ENCODE measurements at places on chromosomes 2 and 18.

DNA sequence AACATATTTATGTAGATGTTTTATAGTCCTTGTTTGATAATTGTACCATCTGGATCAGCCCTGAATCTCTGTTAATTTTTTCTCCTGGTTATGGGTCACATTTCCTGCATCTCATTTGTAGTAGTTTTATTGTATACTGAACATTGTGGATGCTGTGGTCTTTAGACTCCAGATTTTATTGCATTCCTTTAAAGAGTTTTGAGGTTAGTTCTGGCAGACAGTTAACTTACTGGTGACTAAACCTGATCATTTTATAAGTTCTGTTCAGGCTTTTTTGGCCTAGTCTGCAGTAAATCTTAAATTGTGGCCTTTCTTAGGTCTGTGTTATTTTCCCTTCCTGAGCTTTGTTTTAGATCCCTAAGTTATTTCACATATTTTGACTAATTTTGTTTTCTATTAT lies 84.3 kb downstream of the FANCL start:
- DNase-seq, result no peak

- DNase-seq, result peak; percentile 49
Measured at GRCh38 chr18:41842886-41843285, 112.1 kb upstream of the PIK3C3 start.

GRCh38 chr18:616380-616995 lies 19.7 kb downstream of the CLUL1 start:
- DNase-seq, result peak; percentile 51

GRCh38 chr2:37771600-37772088 lies 100.2 kb upstream of the CDC42EP3 start:
- DNase-seq, result no peak

GRCh38 chr18:35436076-35436649 lies 59.0 kb upstream of the ZNF396 start:
- peak; percentile 41 for DNase-seq

DNA sequence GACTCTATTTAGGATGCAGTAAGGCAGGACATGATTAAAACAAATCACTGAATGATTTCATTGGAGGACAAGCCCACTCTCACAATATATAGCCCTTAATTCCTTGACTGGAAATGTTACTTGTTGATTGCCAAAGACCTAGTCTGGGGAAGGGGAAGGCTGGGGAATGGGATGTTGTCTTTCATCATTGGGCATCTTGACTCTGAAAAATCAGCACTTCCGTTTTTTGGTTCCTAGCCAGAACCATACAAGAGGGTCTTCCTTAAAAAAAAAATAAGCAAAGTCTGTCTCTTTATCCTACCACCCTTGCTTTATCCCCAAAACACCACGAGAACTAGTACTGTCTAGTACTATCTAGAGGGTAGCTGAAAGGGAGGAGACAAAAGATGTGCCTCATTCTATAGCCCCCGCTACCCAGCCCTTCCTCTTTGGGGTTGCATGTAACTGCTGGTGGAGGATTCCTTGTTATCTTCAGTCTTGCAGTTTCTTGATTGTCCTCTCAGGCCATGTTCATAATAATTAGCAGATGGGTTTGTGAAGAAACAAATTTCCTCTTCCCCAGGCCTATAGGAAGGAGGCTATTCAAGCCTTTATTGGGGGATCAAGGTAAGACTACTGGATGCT lies 55.8 kb downstream of the NEMP2 start:
- DNase-seq, result no peak

DNA sequence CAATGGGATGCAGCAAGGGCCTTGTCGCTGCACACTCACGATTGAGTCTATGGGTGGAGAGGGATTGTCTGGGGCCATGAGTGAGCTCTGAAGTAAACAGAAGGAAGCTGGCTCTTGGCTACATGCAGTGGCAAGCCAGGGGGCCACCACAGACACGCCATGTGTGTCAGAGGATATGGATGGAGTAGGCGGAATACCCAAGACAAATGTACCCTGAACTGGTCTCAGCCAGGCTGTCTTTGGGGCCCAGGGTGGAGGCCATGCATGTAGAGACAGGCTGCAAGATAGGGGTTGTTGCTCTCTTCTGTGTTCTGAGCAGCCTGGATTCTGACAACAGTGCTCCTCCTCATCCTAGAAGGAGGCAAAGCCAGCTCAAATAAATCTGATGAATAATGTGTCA lies 24.0 kb upstream of the ITGA6 start:
- DNase-seq, result peak; percentile 92

DNA sequence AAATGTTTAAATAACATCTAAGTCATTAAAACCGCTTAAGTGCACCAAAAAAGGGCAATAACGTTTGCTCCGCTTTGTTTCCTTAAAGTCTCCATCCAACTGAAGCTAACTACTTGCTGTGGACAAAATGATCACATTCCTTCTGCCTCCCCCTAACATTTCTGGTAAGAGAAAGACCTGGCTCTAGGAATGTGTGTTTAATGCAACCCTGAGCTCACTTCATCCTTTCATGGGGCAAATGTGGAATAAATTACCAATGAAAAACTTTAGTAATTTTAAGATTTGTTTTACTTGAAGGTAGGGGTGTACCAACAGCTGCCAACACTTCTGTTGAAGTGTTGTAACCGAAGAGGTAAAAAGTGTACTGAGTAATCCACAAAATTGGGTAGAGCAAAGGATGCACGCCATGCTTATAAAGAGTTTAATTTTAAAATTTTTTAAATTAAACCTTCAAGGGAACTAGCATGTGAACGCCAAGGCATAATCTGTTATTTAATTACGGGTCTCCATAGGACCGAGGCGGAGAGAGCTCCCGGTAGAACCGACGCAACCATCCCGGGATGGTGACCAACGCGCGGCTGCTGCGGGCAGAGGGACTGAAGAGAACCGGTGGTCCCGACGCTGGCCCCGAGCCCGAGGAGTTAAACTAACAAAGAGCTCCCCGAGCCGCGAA lies 1.1 kb downstream of the HNRNPLL start:
- DNase-seq, result no peak

DNA sequence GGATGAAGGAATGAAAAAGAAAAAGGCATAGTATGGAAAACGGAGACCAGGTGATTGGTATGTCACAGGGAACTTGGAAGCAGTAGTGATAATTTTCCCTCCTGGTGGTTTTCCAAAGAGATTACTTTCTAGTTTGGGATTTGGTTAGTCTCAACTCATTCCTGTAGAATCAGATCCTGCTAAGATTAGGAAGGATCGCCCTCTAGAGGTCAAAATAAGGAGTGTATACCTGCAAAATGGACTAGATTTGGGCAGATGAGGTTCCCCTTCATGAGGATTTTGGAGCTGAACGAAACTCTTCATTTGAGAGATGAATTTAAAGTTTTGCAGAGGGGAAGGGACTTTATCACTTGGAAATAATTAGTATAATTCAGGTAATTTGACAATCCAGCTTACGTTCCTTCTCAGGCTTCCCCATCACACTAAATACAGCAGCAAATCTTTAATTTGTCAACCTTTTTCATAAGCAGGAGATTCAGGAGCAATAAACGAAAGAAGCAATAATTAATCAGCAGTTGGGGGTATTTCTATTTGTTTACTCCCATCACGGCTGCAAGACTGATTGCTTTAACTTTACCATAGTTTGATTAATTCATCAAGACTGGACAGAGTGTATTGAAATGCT lies 65.2 kb downstream of the CCDC195 start:
- peak; percentile 62 for DNase-seq

GRCh38 chr2:128786316-128786715 lies 467.6 kb upstream of the HS6ST1 start:
- DNase-seq, result no peak

GRCh38 chr2:21288739-21289520 lies 165.2 kb downstream of the TDRD15 start:
- no peak for DNase-seq

GRCh38 chr2:24102677-24103076 lies 18.0 kb upstream of the TP53I3 start:
- DNase-seq, result no peak

- DNase-seq, result no peak
Measured at GRCh38 chr2:240305369-240305962, 130.0 kb upstream of the GPC1 start.

DNA sequence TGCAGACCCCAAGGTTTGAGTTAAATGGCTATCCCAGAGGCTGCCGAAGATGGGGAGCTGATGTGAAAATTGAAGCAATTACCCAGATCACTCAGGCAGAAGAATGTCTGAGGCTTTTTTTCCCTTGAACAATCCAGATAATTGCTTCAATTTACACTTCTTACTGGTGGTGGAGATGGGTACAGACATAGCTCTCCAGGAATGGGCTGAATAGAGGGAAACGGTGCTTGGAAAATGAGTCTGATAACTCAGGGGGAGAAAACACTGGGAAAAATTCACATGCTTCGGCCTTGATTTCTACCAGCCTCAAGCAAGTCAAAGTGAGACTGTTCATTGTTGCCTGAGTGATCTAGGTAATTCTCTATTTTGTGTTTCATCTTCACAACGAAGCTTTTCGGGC lies 9.5 kb upstream of the KIF5C start:
- no peak for DNase-seq

GRCh38 chr18:35059280-35059927 lies 18.2 kb downstream of the MAPRE2 start:
- no peak for DNase-seq

GRCh38 chr2:46970334-46971288 lies 55.0 kb upstream of the MCFD2 start:
- DNase-seq, result peak; percentile 94

GRCh38 chr18:60446821-60447220 lies 74.2 kb upstream of the MC4R start:
- no peak for DNase-seq

GRCh38 chr18:79772865-79773696 lies 24.7 kb upstream of the KCNG2 start:
- no peak for DNase-seq

DNA sequence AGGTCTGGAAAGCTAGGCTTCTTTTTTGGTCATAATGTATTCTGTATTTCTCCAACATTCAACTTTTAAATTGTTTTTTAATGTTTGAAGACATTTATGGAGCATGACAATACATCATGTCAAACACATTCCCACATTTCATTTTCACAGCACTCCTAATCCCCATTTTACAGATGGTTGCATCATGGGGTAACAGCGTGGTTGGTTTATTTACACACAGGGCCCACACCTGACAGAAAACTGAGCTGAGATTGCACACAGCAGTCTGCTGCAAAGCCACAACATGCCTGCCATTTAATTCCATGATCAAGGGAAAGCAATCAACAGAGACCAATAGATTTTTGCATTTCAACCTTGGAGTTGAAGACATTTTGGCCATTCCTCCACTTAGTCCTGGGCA lies 335.7 kb upstream of the MGAT5 start:
- no peak for DNase-seq

DNA sequence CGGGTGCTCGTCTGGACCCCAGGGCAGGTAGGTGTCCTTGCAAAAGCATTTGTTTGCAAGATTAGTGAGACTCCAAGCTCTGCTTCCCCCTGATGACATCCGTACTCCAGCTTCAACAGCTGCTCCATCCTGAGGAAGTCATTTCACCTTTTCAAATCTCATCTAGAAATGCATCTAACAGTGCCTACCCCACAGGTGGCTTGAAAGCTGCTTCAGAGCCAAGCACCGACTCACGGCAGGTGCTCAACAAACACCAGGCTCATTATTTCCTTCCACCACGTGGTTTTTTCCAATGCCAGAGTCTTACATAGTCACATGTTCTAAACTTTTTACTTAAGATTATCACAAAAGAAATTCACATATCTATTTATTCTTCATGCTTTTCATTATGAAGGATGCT lies 31.9 kb downstream of the CNGA3 start:
- no peak for DNase-seq

DNA sequence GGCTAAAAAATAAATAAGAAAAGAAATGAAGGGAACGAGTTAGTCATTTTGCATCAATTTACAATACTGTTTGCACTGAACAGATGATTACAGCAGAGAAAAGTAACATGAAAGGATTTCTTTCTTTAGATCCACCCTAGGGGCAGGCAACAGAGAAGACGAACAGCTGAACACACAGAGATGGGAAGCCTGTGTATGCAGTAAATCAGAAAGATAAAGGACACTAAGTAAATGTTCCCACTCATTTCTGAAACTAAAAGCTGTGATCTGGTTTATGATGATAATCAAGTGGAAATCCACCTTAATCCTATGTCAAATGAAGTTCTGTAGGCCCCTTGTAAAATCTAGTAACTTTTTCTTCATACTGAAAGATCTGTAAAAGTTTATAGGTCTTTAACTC lies 54.2 kb downstream of the AKAIN1 start:
- no peak for DNase-seq

DNA sequence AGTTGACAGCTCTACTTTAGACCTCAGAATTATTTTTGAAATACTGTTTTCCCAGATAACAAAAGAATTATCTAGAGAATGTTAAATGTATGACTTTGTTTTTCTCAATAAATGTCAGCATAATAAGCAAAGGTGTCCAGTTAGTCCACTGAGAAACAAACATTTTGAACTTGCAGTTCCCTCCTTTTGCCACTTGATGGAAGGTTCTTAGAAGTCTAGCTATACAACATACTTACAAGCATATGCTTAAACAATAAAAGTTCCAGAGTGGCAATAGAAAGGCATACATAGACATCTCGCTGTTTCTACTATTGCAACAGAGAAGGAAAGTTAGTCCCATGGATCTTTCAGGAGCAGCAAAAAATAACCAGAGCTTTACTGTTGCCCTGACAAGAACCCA lies 11.8 kb downstream of the NDUFA10 start:
- peak; percentile 33 for DNase-seq

GRCh38 chr2:223786236-223786635 lies 51.1 kb downstream of the AP1S3 start:
- no peak for DNase-seq

DNA sequence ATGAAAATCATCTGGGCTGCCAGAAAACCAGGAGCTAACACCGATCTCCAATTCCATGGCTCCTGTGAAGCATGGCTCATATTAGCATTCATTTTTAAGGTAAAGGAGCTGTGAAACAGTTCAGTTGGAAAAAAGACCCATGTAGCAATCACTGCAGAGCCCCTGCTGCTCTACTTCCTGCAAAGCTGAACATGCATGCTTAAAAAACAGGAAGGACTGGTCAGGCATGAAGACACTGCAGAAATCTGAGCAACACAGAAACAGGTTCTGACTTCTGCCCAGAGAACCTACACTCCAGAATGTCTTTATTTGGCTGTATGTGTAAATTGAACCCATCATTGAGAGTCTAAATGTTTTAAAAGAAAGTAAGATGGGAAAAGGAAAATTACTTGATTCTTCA lies 950.6 kb downstream of the DCDC2C start:
- no peak for DNase-seq

- no peak for DNase-seq
Measured at GRCh38 chr2:46294176-46294836, 2.9 kb upstream of the EPAS1 start.

- DNase-seq, result no peak
Measured at GRCh38 chr18:40412410-40412809, 1542.6 kb upstream of the PIK3C3 start.

- DNase-seq, result no peak
Measured at GRCh38 chr2:134301928-134302260, 48.0 kb downstream of the MGAT5 start.

GRCh38 chr2:175930504-175930903 lies 71.6 kb downstream of the LNPK start:
- peak; percentile 55 for DNase-seq
